ENCODE measurements at places on chromosomes 6 and 20.
A peak's percentile ranks its signal among the peaks of the same experiment; 100 is the strongest.

- no peak for DNase-seq
These were observed 35.9 kb downstream of the SRC start for GRCh38 chr20:37381621-37382471.

GRCh38 chr6:28988536-28989311, 16.4 kb downstream of the ZNF311 start:
- DNase-seq, result no peak

GRCh38 chr20:56440346-56441007, 27.9 kb upstream of the RTF2 start:
- no peak for DNase-seq

DNA sequence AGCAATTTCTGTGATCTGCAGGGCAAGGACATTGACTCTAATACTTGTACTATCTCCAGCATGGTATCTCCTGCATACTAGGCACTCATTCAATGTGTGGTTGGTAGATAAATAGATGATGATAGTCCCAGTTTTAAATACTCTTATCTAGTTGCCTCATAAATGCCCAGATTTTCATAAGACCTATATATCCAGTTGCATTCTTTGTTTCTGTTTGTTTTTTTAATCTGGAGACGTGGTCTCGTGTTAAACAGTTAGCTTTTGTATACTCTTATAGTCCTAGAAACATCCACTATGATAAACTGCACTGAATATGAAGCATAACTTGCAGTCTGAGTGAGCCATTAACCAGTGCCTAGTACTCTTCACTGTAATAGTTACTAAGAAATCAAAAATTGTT, 35.5 kb upstream of the SUMO4 start:
- no peak for DNase-seq

DNA sequence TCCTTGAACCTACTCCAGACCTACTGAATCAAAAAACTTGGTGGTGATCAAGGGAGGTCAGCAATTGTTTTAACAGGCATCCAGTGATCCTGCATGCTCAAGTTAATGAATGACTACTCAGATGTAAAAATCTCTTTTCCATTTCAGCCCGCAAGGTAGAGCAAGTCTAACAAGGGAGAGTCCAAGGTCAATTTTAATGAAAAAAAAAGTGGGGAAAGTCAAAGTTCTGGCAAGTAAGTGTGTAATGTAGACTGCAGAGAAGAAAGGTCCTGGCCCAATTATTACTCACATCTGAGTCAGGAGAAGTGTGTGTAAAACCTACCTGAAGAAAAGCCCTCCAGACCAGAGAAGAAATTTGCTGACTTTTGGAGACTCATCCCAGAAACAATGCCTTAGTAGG, 193.5 kb downstream of the UBE3D start:
- no peak for DNase-seq

DNA sequence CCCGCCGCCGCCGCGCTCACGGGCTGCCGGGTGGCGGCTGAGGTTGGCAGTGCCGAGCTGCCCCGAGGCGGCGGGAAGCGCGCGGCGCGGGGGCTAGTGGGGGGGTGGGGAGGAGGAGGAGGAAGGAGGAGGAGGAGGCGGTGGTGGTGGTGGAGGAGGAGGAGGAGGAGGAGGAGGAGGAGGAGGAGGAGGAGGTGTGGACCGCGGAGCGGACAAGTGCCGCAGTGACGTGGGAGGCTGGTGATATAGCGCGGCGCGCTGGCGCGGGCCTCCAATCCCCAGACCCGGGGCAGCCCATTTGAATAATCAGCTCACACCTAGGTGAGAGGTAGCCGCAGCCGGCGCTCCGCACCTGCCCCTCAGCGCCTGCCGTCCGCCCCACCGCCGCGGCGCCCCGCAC, at the start of gene FOXA2:
Gene FOXA2 (minus strand): TSS at position 51 of the 400 bp plus-strand sequence. CDS start 294 bp downstream, outside the sequence.
- DNase-seq, result no peak

GRCh38 chr6:63839485-63839884, 203.9 kb downstream of the PHF3 start:
- no peak for DNase-seq

DNA sequence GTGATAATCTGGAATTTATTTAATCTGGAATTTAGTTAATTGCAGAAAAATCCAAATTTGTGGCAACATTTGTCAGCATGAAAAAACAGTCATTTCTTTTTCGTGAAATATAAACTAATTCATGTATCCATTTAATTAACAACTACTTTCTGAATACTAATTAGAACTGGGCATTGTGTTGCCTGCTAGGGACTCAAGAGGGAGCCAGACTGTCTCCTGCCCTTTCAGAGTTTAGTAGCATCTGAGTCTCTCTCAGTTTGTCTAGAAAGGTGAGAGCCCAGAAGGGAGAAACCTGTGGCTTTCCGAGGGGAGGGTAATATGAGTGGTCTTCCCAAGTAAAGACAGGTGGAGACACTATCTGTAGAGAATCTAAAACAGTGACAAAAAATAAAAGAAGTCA, 210.9 kb upstream of the HDDC2 start:
- DNase-seq, result peak; percentile 32
